ENCODE measurements at places on chromosomes 1 and 21.
A peak's percentile ranks its signal among the peaks of the same experiment; 100 is the strongest.

- no peak for DNase-seq
Observed at GRCh38 chr1:200740571-200741208, 2.0 kb downstream of the CAMSAP2 start.

DNA sequence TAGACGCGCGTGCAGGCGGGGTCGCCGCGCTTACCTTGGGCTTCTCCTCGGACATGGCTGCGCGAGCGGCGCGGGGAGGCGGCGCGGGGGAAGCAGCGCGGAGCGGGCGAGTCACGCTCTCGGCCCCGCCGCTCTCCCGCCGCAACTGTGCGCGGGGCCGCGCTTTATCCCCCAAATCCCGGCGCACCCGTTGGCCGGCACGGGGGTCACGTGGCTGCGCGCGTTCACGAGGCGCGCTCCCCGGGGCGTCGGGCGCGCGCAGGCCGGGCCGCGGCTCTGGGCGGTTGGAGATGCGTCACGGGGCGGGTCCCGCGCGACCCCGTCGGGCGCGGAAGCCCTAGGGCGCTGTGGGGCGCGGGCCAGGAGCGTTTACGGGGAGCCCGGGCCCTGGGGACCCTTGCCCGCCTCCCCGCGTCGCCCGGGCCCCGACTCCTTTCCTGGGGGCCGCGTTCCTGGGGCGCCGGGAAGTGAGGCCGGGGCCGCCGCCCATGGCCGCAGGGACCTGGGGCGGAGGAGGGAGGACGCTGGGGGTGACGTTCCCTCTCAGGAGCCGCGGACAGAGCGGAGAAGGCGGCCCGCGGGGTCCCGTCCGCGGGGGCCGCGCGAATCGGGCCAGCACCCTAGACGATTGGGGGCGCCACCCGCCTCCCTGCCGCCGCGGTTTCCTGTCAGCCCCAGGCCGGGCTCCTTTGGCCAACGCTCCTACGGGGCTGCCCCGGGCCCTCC lies at the start of gene SUMO3:
TSS of gene SUMO3 (minus strand) at position 149 of the 726 bp plus-strand sequence. CDS start at position 55, 94 bp downstream.
- peak; percentile 12 for DNase-seq

DNA sequence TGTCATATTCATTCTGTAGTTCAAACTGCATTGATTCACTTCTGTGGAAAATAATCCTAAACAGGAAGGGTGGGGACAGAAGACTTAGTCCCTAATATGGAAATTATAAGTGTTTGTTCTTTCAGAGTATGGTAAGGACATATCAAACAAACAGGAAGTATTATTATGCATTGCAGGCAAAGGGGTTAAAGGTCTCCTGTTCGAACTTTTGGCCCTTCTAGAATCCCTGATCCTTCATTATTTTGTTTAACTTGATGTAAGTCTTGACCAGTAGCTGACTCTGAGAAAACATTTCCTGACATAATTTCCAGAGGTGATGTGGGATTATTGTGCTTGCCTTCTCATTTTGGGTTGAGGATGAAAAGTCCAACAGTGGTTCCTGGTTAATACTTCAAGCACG lies 215.4 kb upstream of the ADGRL2 start:
- no peak for DNase-seq

- no peak for DNase-seq
Observed at GRCh38 chr1:177077734-177078499, 86.6 kb downstream of the ASTN1 start.

GRCh38 chr1:210222340-210223006 lies 10.1 kb upstream of the SERTAD4 start:
- DNase-seq = no peak

DNA sequence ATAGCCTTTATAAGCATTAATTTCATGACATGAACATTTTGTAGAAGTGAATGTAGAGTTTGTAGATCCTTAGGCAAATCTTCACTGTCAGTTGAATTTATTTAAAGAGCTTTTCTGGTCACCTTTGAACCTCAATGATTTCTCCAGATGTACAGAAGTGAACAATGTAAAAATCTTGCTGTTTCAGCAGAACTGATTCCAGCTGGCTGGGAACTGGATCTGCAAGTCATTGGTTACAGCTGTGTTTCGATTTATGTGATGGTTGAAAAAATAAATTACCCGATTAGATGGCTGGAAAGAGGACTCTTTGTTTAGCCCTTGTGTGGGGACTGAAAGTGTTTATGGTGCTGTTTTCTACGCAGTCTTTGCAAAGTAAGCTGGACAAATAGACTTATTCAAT lies 849.8 kb downstream of the USP25 start:
- DNase-seq = no peak

GRCh38 chr1:29672416-29673227 lies 436.3 kb downstream of the PTPRU start:
- no peak for DNase-seq

- DNase-seq = no peak
Observed at GRCh38 chr1:24939675-24940193, 9.7 kb upstream of the RUNX3 start.

DNA sequence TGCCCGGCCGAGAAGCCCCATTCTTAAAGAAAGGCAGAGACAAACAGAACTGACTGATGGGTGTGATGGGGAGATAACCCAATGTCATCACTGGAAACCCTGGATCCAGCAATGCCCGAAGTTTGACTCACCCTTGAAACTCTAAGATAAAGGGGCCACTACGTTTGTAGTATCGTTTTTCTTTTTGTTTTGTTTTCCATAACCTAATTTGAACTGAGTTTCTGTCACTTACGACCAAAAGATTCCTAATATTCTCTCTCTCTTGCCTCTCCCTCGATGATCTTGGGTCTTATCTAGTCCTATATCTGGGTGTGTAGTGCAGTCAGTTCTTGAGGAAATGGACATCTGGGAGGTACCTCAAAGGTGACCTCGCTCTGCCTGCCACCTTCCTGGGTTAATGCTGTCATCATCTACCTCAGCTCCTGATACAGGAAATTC lies 57.8 kb upstream of the ID3 start:
- DNase-seq = no peak

GRCh38 chr1:45359882-45360513 lies 19.8 kb upstream of the MUTYH start:
- DNase-seq = peak; percentile 50

DNA sequence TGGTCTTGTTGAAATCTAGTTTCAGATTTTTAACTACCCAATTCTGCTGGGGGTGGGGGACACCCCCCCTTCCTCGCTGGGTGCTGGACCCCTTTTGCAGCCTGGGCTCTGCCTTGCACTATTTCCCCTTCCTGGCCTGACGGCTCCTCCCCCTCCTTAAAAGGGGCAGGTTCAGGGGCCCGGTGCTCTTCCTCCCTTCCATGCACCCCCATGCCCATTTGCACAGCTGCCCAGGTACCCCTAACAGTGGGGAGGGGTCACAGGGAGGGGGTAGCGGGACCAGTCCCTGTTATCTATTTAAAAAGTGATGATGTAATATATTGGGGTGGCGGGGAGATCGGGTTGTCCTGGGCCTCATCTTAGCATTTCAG lies 15.3 kb downstream of the ZBTB7B start:
- DNase-seq = no peak

- no peak for DNase-seq
Observed at GRCh38 chr1:26771643-26772321, 16.0 kb upstream of the PIGV start.

GRCh38 chr1:24919791-24920532 lies 10.1 kb downstream of the RUNX3 start:
- DNase-seq = no peak

- no peak for DNase-seq
Observed at GRCh38 chr1:43421976-43422750, 31.6 kb downstream of the HYI start.

DNA sequence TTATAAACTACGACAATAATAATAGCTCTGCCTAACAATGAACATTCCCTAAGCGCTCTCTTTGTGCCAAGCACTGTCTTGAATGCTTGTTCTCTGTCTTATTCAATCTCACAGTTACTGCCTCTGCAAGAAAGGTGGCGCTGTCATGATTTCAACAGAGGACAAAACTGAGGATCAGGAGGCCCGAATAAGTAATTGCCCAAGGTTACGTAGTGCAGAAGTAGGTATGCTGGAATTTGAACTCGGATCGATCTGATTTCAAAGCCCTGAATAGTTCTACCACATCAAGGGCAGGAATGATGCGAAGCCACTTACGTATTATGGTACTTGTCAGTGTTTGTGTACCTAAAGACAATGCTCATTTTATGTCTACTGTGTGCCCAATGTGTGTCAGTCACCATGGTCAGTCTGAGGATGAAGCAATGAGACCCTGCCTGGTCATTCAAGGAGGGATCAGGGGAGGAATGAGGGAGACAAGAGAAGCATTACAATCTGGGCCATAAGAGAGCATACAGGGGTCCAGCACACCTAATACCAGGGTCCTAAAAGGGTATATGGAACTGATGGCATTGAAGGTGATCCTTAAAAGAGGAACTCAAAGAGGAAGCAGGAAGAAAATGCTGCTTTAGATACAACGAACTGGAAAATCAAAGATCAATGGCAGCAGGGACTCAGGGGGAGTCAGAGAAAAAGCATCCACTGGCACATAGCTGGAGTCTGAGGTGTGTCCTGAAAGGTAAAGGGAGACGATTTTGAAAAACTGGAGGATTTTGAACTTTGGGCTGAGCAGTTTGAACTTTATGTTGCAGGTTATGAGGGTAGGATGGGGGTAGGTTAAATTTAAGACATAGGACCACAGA lies 389.2 kb downstream of the PLPP3 start:
- no peak for DNase-seq

- no peak for DNase-seq
Observed at GRCh38 chr1:118992868-118993699, 4.9 kb upstream of the TBX15 start.

DNA sequence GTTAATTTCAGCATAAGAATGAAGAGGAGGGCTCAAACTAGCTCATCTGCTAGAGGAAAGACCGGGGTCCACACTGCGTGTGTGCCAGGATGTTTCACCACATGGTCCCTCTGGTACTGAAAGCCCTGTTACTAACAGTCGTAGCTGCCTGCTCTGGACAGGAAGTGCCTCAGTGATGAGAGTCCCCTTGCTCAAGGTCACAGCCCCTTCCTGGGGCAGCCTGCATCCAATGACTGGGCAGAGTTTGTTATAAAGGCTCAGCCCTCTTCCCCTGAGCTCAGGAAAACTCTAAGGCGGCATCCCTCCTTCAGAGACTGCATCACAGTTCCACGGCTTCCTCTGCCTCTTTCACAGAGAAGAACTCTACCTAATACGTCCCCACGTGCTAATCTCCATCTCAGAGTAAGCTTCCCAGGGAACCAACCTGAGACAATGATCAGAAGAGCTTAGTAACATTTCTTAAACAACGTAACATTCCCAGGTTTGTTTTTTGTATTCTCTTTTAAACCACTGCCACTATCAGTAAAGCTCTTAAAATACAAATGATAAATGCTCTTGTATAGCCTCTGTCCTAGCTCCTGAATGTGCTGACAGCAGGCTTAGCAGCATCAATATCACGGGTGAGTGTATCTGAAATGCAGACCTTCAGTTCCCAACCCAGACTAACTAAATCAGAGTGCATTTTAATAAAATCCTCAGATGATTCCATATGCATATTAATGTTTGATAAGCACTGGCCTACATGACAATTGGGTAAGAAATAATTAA lies 38.0 kb upstream of the ATP1A1 start:
- DNase-seq = no peak

GRCh38 chr21:21688889-21689288 lies 690.7 kb downstream of the NCAM2 start:
- DNase-seq = peak; percentile 37

DNA sequence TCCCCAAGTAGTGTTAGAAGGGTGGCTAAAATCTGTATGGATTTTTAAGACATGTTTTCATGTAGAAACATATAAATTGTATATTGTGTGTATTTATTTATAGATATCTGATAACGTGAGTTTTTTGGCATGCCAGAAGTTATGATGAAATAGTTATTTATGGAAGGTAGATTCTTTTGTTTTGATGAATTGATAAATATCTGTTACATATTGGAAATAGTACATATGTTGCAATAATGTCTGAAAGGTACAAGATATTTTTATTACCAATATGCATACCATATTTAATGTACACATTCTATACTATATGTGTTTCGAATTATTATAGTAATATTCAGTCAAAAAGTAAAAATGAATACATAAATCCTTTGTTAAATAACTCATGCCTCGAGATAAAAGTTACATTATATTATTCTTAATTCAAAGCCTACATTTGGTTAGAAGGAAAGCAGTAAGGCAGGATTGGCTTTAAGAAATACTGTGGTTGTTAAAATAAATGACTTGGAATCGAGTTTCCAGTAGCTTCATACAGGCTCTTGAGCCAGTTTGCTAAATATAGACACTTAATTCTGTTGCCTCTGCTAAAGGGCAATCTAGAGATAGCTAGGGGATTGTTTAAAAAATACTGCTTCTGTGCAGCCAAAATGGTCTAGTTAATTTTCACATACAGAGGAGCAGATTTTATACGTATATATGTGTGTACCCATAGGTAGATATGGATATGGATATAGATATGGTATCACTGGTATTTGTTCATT lies 1175.1 kb upstream of the B3GALT2 start:
- no peak for DNase-seq

GRCh38 chr1:156080241-156080862 lies 1.9 kb downstream of the MEX3A start:
- no peak for DNase-seq

GRCh38 chr1:115694805-115695204 lies 53.0 kb downstream of the VANGL1 start:
- DNase-seq = peak; percentile 74

DNA sequence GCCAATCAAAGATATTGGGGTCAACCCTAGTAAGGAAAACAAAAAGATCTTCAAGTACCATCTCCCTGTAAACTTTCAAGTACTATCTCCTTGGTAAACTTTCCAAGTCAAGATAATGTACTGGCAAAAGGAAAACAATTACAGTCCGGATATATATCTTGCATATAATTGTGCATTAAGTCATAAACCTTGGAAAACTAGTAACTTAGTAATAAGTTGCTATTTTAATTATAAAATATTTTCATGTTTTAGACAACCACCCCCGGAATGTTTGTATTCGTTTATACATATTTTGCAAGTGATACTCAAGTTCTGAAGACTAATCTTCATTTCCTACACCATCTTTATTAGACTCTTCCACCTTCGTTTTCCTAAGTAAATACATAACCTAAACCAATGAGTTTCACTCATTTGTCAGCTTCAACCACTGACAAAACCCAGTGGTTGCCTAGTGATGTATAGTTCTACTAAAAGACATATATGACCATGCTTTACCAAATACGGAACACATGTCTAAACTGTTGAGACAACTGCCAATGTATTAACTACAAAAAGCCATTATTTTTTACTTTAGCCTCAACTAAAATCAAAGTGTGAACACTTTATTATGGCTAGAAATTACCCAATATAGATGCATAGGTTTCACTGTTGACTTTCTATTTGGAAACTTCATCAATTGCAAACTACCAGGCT lies 1.7 kb downstream of the AKT3 start:
- no peak for DNase-seq

DNA sequence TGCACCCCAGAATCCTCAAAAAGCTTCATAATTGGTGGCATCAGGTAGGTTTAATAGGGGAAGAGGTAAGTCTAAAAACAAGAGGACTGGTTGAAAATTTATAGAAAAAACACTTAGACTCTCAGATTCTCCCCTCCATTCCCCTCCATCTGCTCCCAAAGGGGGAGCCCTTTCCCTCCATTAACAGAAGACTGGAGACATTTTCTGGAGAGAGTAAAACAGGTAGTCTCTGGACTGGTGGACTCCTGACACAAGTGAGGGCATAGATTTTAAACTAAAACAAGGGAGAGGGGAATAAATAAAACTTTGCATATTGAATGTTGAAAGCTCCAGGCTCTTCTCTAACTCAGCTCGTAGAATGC lies 54.0 kb upstream of the IPO9 start:
- DNase-seq = no peak

- DNase-seq = no peak
Observed at GRCh38 chr1:178102218-178102617, 8.3 kb downstream of the RASAL2 start.

- no peak for DNase-seq
Observed at GRCh38 chr1:47471163-47471562, 33.3 kb downstream of the FOXD2 start.

GRCh38 chr1:103106426-103107341 lies 1.6 kb downstream of the COL11A1 start:
- no peak for DNase-seq
